ENCODE measurements at places on chromosomes 2 and 18.
A peak's percentile ranks its signal among the peaks of the same experiment; 100 is the strongest.

DNA sequence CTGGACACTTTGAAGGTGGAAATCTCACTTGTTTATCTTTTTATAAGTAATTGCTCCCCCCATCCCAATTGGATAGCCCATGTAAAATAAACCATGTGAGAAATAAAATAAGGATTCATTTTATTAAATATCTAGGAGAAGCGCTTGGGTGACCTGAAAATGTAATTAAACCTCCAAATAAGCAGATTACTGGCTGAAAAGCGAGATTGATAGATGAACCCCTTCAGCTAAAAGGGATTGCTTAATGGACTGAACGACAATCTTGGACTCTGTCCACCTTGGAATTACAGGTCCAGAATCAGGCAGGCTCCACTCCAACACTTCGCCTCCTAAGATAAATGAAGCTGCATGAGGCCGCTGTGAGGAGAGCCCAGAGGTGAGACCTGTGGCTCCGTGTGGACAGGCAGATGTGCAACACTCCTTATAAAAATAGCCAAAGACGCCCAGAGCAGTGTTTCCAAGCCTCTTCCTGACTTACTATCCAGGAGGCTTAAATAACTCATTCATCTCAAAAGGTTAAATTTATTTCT is 441.5 kb downstream of the MTX2 start:
- DNase-seq: peak; percentile 64

DNA sequence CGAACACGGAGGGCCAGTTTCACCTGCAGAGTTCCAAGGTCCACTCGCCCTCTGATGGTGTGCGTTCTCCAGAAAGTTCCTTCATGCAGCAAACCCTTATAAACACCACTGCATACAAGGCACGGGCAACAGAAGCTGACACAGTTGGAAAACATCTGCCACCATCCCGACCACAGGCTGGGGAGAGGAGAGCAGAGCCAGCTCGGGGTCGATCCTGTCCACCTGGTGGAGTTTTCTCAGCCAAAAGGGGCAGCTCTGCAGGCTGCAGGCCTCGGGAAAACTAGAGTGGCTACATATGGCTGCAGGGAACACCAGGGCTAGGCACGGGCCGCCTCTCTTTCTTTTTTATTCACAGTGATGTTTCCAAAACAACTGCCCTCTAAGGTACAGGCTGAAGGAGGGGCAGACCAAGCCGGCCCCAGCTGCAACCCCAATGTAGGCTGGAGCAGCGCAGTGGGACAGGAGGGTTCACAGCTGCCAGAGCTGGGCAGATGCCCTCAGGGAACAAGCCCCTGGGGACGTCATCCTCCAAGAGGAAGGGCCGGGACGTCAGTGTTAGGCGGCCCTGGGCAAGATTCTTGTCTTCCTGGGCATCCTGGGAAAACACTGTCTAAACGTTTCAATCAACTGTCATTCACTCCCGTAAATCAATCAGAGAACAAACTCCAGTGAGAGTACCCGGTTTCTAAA is 274.7 kb downstream of the TWIST2 start:
- DNase-seq: no peak

DNA sequence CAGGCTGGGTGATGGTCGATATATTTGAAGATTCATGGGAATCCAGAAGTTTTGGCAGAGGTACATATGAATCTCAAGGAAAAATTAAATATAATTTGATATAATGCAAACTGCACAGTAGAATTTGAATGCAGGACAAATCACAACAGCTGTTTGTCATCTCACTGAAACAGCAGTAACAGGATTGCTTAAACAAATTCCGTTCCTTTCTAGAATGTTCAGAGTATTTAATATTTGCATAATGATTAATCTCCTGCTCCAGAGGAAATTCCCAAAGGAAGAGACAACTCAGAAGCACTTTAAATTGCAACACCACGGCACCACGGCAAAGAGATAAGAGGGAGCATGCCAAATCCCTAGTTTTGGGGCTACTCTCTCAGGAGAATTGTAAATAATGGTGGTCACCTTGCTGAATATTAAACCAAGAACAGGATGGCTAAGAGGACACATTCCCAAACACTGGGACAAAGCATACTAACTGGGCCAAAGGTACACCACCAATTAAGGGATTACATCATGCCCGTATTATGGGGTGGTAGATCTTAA is 67.8 kb upstream of the MAP4K3 start:
- DNase-seq: no peak

GRCh38 chr2:18218160-18218933 is 339.9 kb downstream of the KCNS3 start:
- no peak for DNase-seq

DNA sequence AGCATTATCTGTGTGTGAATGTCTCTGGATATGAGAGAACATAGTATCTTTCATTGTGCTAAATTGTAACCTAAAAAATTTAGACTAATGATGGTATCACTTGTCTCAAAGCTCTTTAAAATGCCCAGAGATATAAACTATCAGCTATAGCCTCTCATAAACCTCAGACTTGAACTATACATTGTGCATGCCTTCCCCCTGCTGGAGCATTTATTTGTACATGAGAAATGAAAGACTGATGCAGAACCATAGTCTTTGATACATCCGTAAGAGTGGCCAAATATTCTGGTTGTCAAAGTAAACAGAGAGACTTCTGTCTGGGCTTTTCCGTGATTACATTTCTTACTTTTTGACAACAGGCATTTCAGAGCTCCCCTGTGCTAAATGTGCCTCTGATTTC is 71.9 kb upstream of the CCDC68 start:
- no peak for DNase-seq

GRCh38 chr2:51657849-51658248 is 625.9 kb upstream of the NRXN1 start:
- DNase-seq: no peak

DNA sequence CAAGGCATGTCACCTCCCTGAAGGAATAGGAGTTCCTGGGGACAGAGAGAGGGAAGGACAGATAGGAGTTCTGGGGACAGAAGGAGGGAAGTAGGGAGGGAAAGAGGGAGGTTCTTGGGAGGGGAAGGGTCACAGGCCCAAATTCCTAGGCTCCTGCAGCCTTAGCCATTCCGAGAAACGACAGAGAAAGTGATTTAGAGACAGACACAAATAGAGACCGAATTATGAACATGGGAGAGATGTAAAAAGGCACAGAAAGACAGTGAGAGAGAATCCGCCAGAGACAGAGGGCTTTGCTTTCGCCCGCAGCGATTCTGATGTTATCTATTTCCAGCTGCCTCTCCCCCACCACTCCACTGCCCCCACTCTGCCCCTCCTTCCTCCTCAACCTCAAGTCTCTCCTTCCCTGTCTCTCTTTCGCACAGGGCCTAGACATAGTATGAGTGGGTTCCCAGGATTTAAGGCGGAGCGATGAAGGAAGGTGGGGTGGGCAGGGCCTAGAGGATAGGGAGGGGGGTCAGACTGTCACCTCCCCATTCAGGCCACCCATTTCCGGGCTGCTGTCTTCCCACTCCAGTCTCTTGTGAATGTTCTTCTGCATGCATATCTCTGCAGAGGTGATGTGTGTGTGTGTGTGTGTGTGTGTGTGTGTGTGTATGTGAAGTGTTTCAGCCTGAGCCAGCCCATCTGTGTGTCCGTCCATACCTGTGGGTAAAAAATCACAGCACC is 3.3 kb upstream of the WNT6 start:
- peak; percentile 43 for DNase-seq

- DNase-seq: no peak
Observed at GRCh38 chr18:37412333-37412732, 153.3 kb downstream of the CELF4 start.

GRCh38 chr2:239694487-239694886 is 293.7 kb upstream of the HDAC4 start:
- DNase-seq: no peak

DNA sequence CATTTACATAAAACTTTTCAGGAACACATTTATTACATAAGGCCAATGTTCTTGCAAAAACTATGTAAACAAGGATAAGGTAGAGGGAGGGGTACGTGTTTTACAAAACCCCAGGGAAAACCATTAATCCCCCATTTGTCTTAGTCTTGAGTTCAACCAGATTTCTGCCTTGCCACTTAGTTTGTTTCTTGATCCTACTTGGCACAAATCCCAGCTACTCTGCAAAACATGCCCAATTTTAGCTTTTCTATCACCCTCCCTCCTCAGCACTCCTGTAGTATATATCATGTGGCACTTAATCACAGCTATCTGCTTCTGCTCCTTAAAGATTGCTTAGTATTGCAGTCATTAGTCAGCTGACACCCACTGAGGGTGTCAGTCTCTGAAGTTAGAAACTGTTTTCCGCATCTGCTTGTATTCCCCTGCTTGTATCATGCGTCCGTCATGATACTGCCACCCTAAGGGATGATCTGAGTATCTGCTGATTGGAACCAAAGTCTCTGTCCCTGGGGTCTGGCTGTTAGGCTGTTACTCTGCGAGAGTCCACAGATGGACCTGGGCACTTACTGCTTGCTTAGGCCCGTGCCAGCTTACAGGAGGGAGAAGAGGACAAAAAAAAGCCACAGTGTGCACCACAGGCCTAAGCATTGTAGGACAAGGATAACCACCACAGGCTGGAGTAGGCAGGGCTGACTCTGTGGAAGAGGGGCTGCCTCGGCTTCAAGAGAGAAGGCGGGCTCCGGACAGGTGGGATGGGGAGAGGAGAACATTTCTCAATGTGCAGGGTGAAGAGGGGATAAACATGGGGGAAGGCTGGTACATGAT is 82.2 kb downstream of the EPAS1 start:
- DNase-seq: no peak

- no peak for DNase-seq
Observed at GRCh38 chr2:55025627-55026026, 24.6 kb downstream of the RTN4 start.

DNA sequence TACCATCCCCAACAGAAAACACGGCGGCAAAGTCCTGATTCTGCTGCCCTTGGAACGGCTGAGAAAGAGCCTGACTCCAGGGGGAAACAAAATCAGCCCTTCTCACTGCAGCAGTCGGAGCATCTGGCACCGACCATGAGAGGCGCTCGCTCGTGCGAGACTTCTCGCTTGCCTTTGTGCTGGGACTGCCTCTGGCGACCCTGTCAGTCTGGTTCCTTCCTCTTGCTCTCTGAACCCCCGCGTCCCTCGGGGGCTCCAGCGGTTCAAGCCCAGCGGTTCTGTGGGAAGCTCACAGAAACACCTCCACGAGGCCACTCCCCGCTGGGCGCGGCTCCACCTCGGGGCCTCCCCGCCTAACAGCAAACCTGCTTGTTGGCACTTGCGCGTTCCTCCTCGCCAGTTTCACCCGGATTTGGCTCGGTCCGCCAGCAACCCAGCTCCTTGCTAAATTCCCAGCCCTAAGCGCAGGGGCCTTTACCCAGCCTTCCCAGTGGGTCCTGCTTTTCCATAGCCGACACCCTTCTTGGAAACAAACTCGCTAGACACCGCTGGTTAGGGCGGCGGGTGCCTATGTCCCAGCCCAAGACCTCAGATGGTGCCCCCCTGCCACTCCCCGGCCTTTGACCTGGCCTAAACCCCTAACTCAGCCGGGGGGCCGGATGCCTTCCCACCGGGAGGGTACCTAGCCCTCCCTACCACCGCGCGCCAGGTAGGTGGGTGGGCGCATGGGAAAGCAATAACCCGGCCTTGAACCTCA is 2.2 kb downstream of the RND3 start:
- DNase-seq: peak; percentile 92

All from sigmoid colon (tissue), 7 donors.